EL (cell line): ENCODE measurements at places on chromosomes 3 and 15.
A peak's percentile ranks its signal among the peaks of the same experiment; 100 is the strongest.

- peak; percentile 21 for DNase-seq
Measured at GRCh38 chr15:55770261-55770660, 27.3 kb upstream of the PRTG start.

- no peak for DNase-seq
Measured at GRCh38 chr3:76765511-76765910, 274.4 kb upstream of the ROBO2 start.

DNA sequence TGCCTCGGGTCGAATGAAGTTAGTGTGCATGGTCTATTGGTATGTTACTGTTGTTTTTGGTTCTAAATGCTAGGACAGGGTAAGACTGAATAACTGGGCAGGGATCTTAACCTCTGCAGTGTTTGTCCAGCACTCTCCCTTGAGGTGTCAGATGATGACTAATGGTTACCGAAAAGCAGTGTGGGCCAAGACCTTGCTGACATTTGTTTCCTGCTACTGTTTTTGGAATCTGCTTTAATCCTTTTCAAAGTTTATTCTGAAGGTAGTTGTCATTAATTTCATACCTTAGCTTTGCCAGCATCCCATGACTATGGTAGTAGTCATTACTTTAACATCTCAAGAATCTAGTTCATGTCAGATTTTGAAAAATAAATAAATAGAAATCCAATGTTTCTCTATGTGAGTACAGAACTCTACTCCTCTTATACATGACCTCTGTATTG is 117.0 kb downstream of the P3H2 start:
- DNase-seq: peak; percentile 93

GRCh38 chr3:52848617-52849016 is 13.8 kb upstream of the MUSTN1 start:
- DNase-seq: peak; percentile 67

- no peak for DNase-seq
Measured at GRCh38 chr3:113177526-113177925, 33.8 kb upstream of the BOC start.

DNA sequence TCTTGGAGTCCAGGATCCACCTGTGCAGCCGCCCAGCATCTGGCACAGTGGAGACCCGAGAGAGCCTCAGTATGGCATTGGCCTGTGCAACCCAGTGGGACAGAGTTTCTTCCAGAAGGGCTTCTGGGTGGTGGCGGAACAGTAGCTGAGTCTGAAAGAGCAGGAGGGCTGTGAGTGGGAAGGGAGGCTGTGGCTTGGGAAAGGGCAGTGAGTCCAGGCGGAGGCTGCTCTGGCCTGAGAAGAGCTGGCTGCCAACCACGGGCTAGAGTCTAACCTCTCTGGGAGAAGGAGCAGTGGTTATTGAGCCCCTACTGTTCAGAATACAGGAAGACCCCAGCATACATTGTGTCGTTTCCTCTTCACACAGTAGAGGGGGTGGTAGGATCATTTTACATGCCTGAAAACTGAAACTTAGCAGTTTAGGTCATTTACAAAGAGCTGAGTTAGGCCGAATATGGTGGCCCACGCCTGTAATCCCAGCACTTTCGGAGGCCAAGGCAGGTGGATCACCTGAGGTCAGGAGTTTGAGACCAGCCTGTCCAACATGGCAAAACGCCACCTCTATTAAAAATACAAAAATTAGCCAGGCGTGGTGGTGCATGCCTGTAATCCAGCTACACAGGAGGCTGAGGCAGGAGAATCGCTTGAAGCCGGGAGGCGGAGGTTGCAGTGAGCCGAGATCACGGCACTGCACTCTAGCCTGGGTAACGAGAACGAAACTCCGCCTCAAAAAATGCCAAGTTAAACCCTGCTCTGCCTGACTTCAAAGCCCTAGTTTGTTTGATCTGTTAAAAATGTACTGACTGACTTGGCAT is 3.2 kb downstream of the AEN start:
- DNase-seq: peak; percentile 46

GRCh38 chr15:28892789-28893610 is 7.2 kb downstream of the APBA2 start:
- peak; percentile 38 for DNase-seq

GRCh38 chr3:126355777-126356372 is 1.3 kb downstream of the KLF15 start:
- peak; percentile 72 for DNase-seq

DNA sequence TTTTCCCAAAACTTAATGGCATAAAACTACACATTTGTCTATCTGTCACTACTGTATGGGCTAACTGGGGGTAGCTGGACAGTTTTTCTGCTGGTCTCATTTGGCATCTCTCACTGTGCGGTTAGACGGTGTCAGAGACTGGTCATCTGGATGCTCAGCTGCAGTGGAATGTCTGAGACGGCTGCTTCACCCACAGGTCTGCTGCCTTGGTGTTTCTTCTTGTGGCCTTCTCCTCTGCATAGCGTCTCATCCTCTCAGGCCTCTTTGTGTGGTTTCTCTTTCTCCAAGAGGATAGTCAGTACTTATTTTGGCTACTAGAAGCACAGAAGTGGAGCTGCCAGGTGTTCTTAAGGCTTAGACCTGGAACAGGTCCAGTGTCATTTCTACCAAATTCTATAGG is 35.9 kb upstream of the GOLGA6L9 start:
- peak; percentile 13 for DNase-seq

DNA sequence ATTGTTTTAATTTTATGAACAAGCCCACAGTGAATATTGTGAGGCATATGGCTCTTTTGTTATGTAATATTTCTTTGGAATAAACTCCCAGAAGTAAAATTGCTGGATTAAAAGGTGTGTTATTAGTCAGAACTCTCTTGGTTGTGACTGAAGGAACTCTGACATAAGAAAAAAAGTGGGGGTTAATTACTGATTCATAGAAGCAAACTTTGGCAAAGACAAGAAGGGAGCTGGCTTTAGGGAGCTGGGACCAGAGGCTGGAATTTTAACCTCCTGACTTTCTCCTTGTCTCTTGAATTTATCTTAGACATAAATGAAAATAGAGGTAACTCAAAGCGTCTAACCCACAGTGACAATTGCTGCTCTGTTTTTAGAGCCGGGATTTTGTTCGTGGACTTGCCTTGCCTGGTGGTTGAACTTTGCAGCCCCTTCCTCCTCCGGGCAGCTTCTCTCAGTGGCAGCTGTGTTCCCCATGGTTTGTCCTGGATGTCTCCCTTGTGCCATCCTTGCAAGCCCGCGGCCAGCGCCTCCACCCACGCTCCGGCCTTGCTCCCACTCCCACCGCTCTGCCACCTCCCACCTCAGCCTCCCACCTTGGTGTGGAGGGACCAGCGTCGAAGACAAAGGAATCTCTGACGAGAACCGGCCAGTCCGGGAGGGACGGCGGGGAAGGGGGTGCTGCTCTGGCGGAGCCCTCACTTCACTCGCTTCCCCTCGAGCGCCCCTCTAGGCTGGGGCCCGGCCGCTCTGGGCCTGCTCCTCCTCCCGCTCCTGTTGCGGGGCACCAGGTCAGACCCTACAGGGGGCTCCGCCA is 28.0 kb downstream of the ARHGAP31 start:
- DNase-seq: peak; percentile 34

DNA sequence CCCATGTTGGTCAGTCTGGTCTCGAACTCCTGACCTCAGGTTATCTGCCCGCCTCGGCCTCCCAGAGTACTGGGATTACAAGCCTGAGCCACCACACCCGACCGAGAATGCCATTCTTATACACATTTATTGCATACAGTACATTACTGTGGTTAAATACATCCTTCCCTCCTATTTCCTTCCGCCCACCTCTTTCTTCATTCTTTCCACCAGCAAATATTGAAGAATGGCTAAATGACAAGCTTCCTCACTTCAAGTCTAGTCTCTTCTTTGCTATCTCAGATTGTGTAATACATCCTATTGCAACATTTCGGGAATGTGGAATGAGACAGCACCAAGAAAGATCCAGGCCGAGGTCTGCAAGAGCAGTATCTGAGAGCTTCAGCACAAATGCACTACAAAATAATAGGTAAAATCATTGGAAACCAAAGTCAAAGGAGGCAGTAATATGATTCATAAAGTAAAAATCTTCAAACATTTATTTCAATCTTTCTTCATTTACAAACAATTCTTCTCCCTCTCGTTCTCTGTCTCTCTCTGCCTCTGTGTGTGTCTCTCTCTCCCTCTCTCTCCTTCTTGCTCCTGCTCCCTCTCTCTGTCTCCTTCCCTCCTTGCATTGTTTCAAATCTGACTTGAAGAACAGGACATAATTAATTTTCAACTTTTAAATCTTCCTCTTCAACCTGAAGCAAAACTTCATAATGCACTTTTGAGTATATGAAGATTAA is 94.7 kb upstream of the TGFBR2 start:
- peak; percentile 96 for DNase-seq

GRCh38 chr15:36659917-36660316 is 80.5 kb downstream of the CDIN1 start:
- no peak for DNase-seq

GRCh38 chr3:29334706-29335105 is 53.8 kb downstream of the RBMS3 start:
- no peak for DNase-seq

- DNase-seq: no peak
Measured at GRCh38 chr3:160210341-160210740, 14.9 kb upstream of the C3orf80 start.

GRCh38 chr3:196120291-196120951 is 38.5 kb upstream of the TFRC start:
- no peak for DNase-seq

GRCh38 chr3:123083383-123084124 is 16.7 kb downstream of the PDIA5 start:
- DNase-seq: no peak

- DNase-seq: no peak
Measured at GRCh38 chr15:63442080-63442479, 60.4 kb upstream of the CA12 start.

GRCh38 chr3:16012086-16012485 is 162.4 kb upstream of the GALNT15 start:
- DNase-seq: peak; percentile 69

- DNase-seq: peak; percentile 1
Measured at GRCh38 chr3:167913219-167913835, 177.8 kb downstream of the SERPINI1 start.

GRCh38 chr3:25229586-25229985 is 198.5 kb upstream of the RARB start:
- no peak for DNase-seq

GRCh38 chr3:177862962-177863491 is 665.7 kb upstream of the TBL1XR1 start:
- no peak for DNase-seq

GRCh38 chr3:184200825-184201224 is 14.8 kb downstream of the ABCF3 start:
- DNase-seq: no peak

DNA sequence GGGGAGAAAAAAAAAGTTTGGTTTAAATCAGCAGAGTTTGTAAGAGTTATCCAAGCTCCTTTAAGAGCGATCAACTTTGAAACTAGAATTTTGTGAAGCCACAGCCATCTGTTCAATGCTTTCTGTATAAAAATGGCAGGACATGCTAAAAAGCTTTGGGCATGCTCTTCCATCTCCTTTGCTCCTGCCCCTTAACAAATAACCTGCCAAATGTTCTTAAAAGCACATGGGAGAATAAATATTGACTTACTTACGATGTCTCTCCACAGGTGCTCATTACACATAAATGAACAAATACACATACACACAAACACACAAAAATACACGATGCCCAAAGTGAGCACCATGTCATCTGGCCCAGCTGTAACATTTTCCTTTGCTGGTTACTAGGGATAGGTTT is 211.8 kb upstream of the DPH6 start:
- DNase-seq: no peak

DNA sequence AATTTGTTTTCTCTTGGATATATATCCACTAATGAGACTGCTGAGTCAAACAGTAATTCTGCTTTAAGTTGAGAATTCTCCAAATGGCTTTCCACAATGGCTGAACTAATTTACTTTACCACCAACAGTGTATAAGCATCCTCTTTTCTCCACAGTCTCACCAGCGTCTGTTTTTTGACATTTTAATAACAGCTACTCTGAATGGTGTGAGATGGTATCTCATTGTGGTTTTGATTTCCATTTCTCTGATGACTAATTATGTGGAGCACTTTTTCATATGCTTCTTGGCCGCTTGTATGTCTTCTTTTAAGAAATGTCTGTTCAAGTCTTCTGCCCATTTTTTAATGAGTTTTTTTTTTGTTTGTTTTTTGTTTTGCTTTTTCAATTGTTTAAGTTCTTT is 206.2 kb downstream of the CTNNB1 start:
- DNase-seq: peak; percentile 34

DNA sequence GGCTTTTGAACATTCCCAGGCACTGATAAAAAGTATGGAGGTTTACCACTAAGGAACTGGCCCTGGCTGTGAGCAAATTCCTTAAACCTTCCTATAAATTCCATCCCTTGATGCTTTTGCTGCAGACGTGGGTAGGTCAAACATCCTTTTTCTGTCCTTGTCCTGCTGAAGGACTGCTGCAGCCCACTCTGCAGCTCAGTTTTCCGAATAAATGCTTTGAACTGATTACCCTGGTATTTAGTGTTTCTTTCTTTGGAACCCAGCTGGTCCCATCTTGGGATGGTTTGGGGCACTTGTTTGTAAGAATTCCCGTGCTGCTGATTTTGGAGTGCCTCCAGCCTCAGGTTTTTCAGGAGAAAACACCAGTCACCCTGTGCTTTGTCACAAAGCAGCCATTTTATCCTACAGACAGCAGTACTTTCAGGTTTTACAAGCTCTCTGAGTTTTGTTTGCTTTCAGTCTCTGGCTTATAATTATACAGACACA is 815.9 kb downstream of the VGLL3 start:
- no peak for DNase-seq

DNA sequence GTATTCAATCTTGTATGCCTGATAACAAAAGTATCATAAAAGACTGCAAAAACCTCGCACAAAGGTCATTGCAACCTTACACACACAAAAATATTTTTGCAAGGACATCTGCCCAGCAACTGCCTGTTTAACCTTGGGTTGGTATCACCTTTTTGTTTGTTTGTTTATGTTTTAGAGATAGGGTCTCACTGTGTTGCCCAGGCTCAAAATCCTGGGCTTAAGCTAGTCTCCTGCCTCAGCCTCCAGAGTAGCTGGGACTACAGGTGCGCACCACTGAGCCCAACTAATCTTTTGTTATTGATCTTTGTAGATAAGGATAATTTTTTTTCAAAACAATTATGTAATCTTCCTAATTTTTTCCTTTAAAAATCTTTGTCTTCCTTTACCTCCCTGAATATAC is 54.2 kb downstream of the SPTSSB start:
- DNase-seq: no peak

- peak; percentile 84 for DNase-seq
Measured at GRCh38 chr3:32414522-32415202, 23.0 kb downstream of the CMTM7 start.

DNA sequence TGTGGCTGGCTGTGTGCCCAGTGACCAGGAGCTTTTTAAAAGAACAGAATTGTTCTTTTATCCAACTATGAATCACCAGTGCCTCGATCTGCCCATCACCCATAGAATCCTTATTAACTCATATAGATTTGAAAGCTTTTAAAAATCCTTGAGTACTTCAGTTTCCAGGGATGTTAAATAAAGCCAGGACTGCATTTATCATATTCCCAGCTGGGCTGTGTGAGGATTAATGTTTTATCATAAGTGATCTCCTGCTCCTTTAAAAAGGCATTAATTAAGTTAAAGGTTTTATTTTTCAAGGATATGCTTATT is 234.0 kb downstream of the MYRIP start:
- peak; percentile 78 for DNase-seq

- no peak for DNase-seq
Measured at GRCh38 chr15:86064326-86064725, 15.3 kb upstream of the AGBL1 start.
